ENCODE measurements at places on chromosomes 12 and 14. TPM values are rescaled to one million over a fixed set of nuclear protein-coding genes. Genes with fewer than 3 reads are reported as not detected.

The ASPG gene
- not detected for total RNA-seq

The PPP1R1A gene
- not detected for total RNA-seq

The ADCY6 gene
- 15.8 TPM for total RNA-seq

The MSI1 gene
- 0.59 TPM for total RNA-seq

The RBP5 gene
- not detected for total RNA-seq

The IFI27 gene
- total RNA-seq, result 0.25 TPM

The RXYLT1 gene
- 29.6 TPM for total RNA-seq

The CLEC2A gene
- not detected for total RNA-seq

The SRRM4 gene
- total RNA-seq, result not detected

The ACYP1 gene
- total RNA-seq, result 23.9 TPM

The DHRS1 gene
- total RNA-seq, result 10.3 TPM

The COX8C gene
- total RNA-seq, result not detected

The CNTN1 gene
- 56.7 TPM for total RNA-seq

The TRHDE gene
- 0.09 TPM for total RNA-seq

The SLC6A15 gene
- 1.9 TPM for total RNA-seq

The ASIC1 gene
- 6.4 TPM for total RNA-seq

The GNB3 gene
- total RNA-seq, result 1.9 TPM

The LHX5 gene
- not detected for total RNA-seq

The RSRC2 gene
- total RNA-seq, result 56.0 TPM

The CLEC4C gene
- not detected for total RNA-seq

The LALBA gene
- not detected for total RNA-seq

The P3H3 gene
- 26.1 TPM for total RNA-seq

The ADGRD1 gene
- total RNA-seq, result 0.62 TPM

The SDSL gene
- total RNA-seq, result 22.0 TPM

The HNF1A gene
- 3.7 TPM for total RNA-seq

The KRT78 gene
- total RNA-seq, result not detected

The JAG2 gene
- 13.6 TPM for total RNA-seq

The ABCD2 gene
- total RNA-seq, result not detected

The SMCO2 gene
- total RNA-seq, result not detected

The DYNC1H1 gene
- total RNA-seq, result 210 TPM

The GPRC5D gene
- not detected for total RNA-seq

The RASAL1 gene
- total RNA-seq, result 0.55 TPM

The RNF212B gene
- not detected for total RNA-seq

The RNASE1 gene
- not detected for total RNA-seq

The PLEKHD1 gene
- not detected for total RNA-seq

The EIF2B1 gene
- total RNA-seq, result 31.7 TPM

The PROX2 gene
- not detected for total RNA-seq

The KLRC2 gene
- 2.1 TPM for total RNA-seq

The PXN gene
- total RNA-seq, result 153 TPM

The SRP54 gene
- 62.6 TPM for total RNA-seq

The SLCO1B3 gene
- total RNA-seq, result 15.3 TPM

Data from A549 treated with RU486 at 1 μM for 4 hours (cell line).